ENCODE measurements at places on chromosomes 1 and 21.

GRCh38 chr1:166032572-166033371 is 134.0 kb downstream of the FAM78B start:
- no peak for DNase-seq

- DNase-seq, result no peak
Measured at GRCh38 chr1:27816921-27817630, 13.5 kb upstream of the PPP1R8 start.

- no peak for DNase-seq
Measured at GRCh38 chr1:176820391-176821031, 344.0 kb downstream of the ASTN1 start.

DNA sequence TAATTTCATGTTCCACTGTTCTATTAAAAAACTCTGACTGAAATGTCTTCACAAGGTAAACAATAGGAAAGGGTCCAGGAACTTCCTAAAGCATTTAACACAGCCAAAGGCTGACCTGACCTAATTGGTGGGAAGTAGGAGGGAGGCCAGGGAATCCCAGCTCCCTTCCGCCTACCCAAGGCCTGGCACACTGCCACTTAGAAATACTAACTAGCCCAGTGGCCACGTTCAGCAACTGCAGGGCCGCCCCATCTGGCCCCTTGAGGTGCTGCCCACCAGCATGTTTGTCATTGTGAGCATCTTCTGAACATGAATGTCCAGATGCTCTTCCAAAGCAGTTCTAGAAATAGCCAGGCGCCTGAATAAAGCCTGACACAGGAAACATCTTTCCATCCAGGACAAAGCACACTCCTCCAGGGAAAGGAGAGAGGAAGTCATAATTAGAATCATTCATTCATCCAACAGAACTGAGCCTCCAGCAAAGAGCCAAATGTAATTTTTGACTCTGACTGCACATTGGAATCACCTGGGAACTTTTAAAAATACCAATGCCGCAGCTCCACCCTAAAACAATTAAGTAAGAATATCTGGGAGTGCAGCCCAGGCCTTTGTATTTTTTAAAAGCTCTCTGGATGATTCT is 44.6 kb upstream of the BCL9 start:
- no peak for DNase-seq

DNA sequence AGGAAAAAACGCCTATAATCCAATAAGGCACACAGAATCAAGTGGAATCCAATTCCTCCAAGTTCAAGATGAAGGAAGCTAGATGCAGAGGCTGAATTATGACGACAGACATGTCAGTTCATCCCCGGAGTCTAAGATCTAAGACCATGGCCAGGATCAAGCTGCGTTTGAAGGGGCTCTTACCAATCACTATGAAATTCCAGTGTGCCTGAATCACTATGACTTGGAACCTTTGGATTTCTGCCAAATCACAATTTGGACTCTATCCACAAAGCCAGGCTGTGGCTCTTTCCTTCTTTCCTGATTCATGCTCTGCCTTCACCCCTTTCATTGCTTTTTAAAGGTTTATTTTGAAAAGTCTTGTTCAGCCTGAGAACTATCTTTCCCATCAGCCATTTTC is 17.1 kb downstream of the OLIG2 start:
- no peak for DNase-seq

- no peak for DNase-seq
Measured at GRCh38 chr1:168088511-168089325, 48.0 kb downstream of the GPR161 start.

GRCh38 chr1:12343823-12344487 is 114.1 kb downstream of the VPS13D start:
- DNase-seq, result no peak

DNA sequence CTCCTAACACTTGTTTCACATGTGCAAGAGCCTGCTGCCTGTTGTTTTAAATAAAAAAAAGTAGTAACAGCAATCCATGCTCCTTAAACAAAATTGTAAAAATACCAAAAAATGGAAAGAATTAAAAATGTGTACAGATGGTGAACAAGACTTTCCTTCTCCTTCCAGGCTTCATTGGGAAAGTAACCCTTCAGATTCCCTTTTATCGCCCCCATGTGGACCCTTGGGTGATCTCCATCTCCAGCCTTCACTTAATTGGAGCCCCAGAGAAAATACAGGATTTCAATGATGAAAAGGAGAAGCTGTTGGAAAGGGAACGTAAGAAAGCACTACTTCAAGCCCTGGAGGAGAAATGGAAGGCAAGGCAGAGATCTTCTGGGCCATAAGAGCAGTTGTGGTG is 14.2 kb downstream of the VPS13D start:
- DNase-seq, result no peak

GRCh38 chr1:189275796-189276195 is 1201.9 kb downstream of the BRINP3 start:
- DNase-seq, result no peak

DNA sequence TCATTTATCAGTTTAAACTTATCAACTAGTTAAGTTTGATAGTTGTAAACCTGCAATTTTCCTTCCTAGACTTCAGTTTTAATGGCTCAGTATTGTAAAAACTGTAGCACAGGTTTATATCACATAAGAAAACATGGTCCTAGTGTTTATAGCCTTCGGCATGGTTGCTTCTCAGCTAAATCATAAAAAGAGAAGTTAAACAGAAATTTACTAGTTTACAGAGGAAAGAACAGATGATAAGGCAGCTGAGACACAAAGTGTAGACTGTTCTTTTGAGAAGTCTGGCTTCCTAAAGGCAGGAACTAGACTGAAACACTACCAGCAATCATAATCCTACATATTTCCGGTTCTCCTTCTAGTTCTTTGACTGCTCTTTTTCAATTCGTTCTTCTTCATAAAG is 39.8 kb downstream of the WNT2B start:
- no peak for DNase-seq
